ENCODE measurements at places on chromosomes 1 and 21.

DNA sequence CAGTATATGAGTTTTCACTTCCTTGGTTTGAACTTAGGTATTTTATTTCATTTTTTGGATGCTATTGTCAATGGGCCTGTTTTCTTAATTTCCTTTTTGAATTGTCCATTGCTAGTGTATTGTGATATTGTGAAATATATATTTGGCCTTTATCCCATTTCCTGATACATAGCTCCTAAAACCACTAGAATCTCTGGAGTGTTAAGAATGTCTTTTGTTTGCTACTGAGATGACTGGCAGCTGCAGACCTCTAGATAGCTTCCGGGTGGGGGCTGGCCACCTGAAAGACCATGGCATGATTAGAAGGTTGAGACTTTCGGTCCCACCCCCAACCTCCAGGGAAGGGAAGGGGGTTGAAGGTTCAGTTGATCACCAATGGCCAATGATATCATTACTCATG is 245.4 kb downstream of the KCNJ6 start:
- no peak for DNase-seq

GRCh38 chr1:111483876-111484275 is 10.1 kb downstream of the C1orf162 start:
- no peak for DNase-seq

GRCh38 chr1:68454534-68454933 is 4.8 kb upstream of the RPE65 start:
- DNase-seq, result no peak

DNA sequence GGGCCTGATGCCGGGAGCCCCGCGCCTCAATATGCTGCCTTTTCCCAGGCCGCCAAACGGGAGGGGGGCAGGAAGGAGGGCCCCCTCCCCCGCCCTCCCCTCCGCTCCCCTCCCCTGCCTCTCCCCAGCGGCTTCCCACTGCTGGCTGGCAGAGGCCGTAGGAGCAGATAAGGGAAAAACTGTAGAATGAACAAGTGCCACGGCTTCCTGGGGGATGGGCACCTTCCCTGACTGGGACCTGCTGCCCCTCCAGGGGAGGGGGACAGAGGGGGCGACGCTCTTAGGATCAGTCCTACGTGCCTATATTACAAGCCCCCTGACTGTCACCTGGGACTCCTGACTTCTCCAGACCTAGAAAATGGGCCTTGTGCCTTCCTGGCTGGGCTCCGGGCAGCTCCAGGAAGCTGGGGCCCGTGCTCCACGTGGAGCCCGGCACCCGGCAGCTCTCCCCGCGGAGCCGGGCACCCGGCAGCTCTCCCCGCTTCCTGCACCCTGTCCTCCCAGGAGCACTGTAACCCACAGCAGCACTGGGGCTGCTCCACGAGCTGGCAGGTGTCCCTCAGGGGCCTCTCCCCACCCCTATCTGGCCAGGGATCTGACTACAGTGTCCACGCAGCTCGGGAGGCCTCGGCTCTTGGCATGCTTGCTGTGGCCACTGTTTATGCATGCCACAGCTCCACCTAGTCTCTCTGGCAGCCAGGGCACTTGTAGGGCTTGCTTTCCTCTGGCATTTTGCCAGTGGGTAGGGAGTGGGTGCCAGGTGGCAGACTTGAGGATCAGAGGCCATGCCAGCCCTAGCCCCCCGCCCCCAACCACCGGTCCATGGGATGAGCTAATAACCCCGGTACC is 674 bp upstream of the HES5 start:
- no peak for DNase-seq

- no peak for DNase-seq
Observed at GRCh38 chr1:1623631-1624442, 8.1 kb upstream of the MMP23B start.

GRCh38 chr1:43438576-43438952 is 15.2 kb downstream of the HYI start:
- DNase-seq, result no peak

DNA sequence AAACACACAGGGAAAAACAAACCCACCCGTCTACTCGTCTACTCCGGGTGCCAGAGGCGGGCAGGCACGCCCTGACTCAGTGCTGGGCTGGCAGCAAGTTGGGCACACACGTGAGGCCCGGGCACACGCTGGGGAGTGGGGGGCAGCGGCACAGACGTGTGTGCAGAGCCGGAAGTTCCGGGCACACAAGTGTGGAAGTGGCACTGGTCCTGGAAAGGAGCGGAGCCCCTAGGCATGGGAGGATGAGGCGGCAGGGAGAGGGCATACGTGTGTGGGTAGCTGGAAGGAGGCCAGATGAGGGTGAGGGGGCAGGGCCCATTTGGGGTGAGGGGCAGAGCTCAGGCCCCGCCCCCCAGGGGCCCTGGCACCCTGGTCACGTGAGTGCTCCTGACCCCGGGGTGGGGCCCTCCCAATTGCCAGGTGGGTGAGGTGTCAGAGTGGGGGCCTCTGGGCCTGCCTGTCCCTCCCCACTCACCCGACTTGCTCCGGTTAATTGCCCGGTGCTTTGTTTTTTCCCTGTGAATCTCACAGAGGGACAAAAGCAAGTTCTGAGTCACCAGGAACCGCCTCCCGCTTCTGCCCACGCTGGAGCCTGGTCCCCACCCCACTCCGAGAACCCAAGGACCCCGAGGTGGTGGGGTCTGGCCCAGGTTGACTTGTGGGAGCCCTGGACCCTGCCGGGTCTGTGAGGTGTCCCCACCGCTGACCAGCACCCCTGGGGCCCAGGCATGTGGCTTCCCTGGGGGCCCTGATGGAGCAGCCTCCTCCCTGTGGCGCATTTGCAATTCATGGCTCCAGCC is 104.8 kb upstream of the CASZ1 start:
- DNase-seq, result no peak

- DNase-seq, result no peak
Observed at GRCh38 chr1:17639703-17640340, 100.3 kb downstream of the ARHGEF10L start.

DNA sequence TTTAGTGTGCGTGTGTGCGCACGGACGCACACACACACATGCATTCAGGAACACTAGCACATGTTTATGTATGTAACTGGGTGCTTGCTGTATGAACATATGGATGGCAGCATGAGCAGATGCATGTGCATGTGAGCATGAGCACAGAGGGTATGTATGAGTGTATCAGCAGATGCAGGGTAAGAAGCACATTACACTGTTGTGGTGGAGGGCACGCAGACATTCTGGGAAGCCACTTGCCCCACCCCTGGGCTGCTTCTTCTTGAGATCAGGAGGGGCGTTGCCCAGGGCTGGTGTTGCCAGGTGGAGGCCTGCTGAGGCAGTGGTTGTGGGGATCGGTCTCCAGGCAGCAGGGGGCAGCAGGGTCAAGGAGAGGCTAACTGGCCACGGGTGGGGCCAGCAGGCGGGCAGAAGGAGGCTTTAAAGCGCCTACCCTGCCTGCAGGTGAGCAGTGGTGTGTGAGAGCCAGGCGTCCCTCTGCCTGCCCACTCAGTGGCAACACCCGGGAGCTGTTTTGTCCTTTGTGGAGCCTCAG is 3.9 kb upstream of the P3R3URF start:
- no peak for DNase-seq

GRCh38 chr1:221381910-221382623 is 359.8 kb downstream of the DUSP10 start:
- no peak for DNase-seq

DNA sequence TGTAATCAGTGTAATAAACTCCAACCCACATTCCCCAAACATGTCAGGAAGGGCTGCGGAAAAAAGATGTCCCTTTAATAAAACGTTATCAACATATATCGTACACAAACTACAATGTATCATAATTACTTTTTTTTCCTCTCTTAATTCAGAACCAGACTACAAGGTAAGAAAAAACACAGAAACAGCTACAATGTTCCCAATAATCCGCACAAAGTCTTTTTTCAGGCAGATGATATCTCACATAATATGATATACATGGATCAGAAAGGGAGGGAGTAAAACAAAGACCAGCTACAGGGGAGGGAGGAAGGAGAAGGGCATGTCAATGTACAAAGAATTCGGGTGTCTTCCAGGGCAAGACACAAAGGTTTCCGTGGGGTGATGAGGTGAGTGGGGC is 25.4 kb downstream of the MRPL37 start:
- no peak for DNase-seq

DNA sequence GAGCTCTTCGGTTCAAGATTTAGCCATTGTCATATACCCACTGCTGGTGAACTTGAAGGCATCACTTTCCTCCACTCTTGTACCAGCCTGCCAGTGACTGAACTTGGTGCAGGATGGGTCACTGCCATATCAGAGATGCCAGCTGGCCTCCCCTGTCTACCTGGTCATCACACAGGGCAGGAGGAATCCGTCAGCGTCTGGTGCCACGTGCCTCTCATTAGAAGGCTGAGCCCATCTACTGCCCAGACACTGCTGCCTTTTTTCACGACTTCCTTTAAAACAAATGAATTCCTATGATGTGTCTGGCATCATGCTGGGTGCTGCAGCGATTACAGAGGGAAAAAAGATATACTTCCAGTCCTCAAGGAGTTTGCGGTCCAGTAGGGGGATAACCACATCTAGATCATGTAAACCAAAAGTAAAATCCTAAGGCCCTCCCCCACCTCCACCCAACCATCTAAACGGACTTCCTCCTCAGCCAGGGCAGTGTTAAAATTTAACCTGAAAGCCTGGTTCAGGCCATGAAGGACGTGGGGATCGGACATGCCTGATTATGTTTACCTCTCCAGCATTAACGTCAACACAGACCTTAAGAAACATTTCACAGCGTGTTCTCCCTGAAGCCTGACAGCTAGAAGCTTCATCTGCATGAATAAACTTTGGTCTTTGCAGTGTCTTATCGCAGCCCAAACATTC is 29.2 kb upstream of the PDE9A start:
- no peak for DNase-seq

DNA sequence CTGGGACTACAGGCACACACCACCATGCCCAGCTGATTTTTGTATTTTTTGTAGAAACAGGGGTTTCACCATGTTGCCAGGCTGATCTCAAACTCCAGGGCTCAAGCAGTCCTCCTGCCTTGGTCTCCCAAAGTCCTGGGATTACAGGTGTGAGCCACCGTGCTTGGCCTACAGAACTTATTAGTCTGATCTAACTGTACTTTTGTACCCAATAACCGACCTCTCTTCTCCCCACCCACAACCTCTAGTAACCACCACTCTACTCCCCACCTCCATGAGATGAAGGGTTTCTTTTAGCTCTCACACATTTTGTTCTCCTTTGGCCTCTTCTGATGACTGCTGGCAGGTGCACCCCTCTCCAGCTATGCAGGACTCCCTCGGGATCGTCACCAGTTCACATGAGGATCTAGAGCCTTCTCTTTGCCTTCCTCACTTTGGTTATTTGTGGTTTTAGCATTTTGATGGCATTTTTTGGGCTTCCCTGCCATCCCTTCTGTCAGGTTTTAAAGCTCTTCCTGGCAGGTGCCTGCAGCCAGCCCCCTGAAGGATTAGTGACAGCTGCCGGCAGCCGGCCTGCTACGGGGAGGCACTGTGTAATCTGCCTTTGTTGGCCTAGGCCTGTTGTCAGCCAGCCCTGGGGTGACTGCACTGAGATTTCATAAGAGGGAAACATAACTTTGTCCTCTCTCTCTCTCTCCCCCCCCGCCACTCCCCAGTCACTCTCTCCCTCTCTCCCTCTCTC is 99.8 kb upstream of the ATP1A1 start:
- no peak for DNase-seq

DNA sequence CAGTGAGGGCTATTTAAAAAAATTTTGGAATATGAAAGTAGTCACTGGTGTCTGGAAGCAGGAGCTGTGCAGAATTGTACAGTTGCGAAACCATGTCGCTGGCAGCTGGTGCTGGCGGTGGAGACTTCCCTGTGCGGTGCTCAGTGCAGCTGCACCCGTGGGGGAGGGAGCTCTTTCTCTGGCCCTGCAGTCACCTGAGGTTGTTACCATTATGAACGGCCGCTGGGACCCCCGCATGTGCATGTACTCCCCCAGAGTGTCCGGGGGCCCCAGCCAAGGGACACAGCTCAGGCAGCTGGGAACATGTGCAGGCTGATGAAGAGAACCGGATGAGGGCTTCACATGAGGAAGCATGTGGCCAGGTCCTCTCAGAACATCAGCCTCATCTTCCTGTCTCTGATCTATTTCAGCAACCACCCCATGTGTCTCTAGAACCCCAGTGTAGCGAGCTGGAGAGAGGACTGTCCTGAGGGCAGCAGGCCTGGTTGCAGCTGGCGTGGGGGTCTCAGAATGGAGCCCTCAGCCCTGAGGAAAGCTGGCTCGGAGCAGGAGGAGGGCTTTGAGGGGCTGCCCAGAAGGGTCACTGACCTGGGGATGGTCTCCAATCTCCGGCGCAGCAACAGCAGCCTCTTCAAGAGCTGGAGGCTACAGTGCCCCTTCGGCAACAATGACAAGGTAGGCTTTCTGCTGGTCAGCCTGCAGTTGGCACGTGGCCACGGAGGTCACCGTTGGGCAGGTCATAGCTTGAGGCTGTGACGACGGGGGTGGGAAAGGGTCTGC is at the start of gene TRPM2:
Gene TRPM2 (plus strand): TSS at position 431 of the 780 bp plus-strand sequence. CDS start 80 bp downstream, at position 511.
- peak; percentile 21 for DNase-seq

- no peak for DNase-seq
Observed at GRCh38 chr1:66355756-66356155, 178.2 kb upstream of the SGIP1 start.

- DNase-seq, result no peak
Observed at GRCh38 chr1:76219366-76219818, 144.8 kb downstream of the ST6GALNAC3 start.

DNA sequence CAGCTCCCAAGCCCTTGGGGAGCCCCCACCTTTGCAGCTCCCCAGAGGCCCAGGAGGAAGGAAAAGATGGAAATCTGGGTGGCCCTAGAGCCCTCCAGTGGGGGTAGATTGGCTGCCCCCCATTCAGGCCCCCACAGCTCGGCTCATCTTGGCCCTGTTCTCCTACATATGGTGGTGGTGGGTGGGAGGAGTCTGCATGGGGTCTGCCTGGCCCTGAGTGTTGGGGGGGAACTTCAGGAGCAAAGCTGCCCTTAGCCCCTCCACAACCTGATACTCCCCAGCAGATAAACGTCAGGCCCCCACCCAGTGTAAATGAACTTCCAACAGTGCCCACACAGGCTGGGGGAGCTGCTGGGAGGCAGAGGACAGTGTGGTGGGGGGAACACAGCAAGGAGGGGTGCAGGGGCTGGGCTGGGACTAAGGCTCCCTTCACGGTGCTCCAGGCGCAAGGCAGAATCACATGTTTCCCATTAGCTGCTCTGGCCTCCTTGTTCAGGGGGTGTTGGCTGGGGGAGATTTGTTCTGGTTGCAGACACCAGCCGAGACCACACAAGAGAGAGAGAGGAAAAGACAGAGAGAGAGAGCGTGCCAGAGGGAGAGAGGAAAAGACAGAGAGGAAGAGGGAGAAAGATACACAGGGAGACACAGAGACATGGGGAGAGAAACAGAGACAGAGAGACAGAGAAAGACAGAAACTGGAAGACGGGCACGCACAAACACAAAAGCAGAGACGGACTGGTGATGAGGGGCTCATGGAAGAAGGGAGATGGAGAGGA is 42.6 kb downstream of the AHDC1 start:
- no peak for DNase-seq

- DNase-seq, result no peak
Observed at GRCh38 chr1:185837711-185838110, 103.5 kb downstream of the HMCN1 start.

GRCh38 chr1:2472109-2472508 is 4.0 kb upstream of the PLCH2 start:
- no peak for DNase-seq

- DNase-seq, result no peak
Observed at GRCh38 chr1:31677401-31677800, 26.4 kb downstream of the COL16A1 start.

Measured in CD4-positive, alpha-beta T cell treated with Interleukin-4 for 4 hours (primary cell).